ENCODE measurements at places on chromosomes 4 and X.

GRCh38 chr4:107669068-107669467 is 51.0 kb downstream of the PAPSS1 start:
- no peak for DNase-seq

- no peak for DNase-seq
Measured at GRCh38 chrX:53544936-53545335, 110.8 kb upstream of the HSD17B10 start.

- no peak for DNase-seq
Measured at GRCh38 chr4:7422898-7423180, 11.9 kb downstream of the PSAPL1 start.

DNA sequence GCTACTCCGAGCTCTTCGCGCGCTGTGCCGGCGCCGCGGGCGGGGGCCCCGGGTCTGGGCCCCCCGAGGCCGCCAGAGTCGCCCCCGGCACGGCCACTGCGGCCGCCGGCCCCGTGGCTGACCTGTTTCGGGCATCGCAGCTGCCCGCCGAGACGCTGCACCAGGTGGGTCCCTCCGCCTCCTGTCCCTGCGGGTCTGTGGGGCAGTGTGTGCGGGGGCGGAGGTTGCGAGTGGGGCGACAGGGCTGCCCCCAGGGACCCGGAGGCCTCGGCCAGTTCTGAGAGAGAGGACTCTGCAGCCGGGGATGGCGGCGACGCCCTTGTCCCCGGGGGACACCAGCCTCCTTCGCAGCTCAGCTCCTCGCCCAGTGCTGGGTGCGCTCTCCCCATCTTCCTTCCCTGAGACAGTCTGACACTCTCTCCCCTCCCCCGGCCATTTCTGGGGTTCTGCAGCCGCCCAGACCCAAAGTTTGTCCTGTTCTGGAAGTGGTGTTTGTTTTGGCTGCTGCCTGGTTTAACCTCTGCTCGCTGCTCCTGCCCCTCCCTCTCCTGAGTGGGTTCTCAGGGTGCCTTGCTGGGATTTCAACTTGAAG is 609 bp downstream of the REPS2 start:
- no peak for DNase-seq

DNA sequence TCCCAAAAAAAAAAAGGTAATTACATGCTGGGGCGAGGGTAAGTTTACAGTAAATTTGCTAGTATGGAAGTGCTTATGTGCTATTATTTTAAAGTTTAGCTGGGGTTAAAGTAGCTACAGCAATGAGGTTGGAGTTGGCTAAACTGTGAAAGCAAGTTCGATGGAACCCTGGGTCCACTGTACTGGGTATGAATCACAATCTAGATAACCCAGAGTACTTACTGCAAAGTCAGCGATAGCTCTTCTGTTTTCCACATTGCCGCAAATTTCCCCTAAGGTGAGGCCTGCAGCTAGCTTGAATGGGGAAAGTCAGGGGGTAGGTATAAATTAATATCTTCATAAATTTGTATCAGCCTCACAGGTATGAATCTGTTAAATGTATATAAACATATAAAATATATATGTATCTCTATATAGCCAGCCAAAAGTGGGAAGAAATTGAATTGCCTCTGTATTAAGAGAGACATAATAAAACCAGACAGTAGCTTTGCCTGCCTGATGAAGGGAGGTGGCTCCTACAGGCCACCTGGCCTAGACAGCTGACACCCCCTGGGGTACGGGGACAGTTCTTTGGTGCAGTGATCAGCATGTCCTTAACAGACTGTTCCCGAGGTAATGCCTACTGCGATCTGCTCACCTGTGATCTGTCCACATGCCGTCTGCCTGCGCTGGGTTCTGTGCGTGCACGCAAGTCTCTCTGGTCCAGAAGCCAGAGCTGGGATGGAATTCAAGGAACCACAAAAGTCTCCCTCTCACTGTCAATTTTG is 30.6 kb downstream of the CLRN2 start:
- no peak for DNase-seq

- no peak for DNase-seq
Measured at GRCh38 chr4:172489861-172490260, 676.7 kb downstream of the GALNTL6 start.

DNA sequence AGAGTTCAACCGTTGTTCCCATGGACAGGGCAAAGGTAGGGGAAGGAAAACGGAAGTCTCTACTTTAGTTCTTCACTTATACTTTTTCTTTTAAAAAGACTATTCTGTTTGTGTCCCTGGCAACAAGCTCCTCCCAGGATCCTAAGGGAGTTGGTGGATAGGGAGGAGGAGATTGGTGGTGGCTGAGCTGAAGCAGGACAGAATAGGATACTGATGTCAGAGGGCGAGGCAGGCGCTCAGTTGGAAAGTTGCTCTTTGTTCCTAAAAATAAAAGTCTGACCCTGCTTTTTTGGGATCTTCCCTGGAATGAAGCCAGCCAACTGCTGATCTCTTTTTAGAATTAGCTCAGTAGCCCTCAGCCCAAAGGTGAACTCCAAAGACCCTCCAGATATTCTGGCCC is 104.7 kb downstream of the MGST2 start:
- no peak for DNase-seq

DNA sequence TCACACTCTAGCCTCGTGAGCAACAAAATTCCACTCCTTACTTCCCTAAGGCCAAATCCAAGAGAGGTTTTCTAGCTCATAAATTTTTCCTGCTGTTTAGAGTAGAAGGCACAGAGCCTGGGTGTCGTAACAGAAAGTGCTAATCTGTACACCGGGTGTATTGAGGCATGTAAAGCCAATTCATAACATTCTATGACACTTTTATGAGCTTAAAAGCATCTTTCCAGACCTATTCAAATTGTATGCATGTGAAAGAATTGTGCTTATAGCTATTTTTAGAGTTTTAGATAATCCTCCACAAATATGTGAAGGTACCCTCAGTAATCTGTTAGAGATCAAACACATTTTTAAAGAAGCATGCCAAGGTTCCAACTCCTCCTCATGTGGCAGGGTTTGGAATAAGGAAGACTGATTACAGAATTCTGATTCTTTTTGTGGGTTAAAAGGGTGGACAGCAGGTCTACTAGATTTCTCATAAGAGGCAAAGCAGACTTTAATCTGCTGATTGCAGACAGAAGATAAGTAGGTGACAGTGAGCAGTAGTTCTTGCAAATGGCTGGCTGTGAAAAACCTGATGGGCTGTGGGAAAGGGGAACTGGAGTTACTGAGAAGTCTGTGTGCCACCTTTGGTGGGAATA is 25.5 kb upstream of the LRCH2 start:
- DNase-seq = no peak

GRCh38 chr4:55993994-55994663 is 45.4 kb downstream of the CEP135 start:
- DNase-seq = no peak

DNA sequence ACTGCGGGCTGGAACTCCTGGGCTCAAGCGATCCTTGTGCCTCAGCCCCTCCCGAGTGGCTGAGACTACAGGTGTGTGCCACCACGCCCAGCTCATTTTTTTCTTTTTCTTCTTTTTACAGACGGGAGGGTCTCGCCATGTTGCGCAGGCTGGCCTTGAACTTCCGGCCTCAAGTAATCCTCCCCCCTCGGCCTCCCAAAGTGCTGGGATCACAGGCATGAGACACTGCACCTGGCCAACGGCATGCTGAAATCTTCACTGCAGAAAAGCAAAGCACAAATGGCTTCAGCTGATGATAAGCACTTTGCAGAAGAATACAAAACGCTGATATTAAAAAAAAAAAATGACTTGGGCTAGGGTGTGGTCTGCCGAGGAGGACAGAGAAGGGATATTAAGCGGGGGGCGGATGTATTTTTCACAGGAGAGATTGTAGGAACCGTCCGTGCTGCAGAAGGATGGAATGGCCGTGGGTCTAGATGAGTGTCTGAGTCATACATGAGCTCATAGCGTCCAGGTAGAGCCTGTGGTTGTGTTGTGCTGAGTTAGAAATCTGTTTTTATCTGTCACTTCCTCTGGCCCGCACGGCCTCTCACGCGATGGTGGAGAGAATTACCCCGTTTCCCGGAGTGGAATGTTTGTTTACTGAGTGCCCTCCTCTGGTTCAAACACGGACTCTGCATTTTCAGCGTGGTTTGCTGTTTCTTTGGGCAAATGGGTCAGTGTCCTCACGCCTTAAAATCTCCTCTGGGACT is 8.5 kb upstream of the AKAP17A start:
- no peak for DNase-seq

- DNase-seq = no peak
Measured at GRCh38 chrX:45747905-45748304, 547.2 kb upstream of the DIPK2B start.

DNA sequence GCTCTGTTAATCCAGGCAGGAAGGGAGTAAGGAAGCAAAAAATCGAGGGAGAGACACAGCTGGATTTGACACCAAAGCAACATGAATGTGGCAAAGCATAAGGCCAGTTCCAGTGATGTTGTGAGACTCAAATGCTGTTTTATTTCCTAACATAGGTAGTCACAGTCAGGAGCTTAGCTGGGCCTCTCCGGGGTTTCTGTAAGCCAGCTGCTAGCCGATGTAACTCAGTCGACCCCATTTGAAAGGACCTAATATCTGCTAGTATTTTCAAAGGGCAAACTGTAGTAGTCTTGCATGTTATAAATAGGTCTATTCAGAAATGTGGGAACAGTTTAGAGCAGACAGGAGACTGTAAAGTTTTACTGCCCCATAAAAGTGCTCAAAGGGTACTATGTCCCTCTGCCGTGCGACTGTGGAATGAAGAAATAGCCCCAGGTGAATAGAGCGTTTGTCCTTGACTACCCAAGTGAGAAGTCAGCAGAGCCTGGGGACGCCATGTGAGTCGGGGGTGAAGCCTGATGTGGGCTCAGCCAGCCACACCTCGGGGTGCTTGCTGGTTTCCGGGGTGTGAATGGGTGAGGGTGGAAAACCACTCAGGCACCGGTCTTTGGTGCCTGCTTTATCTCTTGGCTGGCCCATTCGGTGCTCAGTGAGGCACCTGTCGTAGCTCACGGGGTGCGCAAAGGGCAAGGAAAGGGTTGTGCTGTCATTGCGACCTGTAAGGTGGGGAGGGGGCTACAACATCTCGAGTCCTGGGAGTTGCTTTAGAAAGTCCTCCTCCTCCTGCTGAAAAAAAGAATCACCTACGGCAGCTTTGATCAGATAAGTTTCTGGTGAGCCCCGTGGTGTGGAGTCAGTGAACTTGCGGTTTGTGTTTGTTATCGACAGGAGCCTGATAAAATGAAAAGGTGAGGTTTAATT is 745 bp downstream of the TRIM2 start:
- DNase-seq = no peak

DNA sequence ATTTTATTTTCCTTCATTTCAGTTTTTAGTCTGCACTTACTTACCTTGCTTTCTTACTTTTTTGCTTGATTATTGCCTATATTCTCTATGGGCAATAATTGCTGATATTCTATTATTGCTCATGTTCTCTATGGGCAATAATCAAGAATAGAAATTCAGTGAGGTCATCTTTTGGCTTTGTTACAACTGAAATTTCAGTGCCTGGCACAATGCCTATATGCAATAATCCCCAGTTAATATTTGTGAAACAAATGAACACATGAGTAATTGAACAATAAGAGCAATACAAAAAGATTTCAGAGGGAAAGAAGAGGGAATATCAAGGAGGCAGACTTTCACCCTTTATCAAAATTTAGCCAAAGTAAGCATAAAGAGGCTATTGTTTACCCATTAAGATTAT is 48.6 kb upstream of the ARSJ start:
- no peak for DNase-seq

- DNase-seq = no peak
Measured at GRCh38 chr4:82561786-82562563, at the start of gene TMEM150C. Gene TMEM150C (minus strand): TSS chr4:82561988. CDS start chr4:82504657, 57,331 bp downstream.

DNA sequence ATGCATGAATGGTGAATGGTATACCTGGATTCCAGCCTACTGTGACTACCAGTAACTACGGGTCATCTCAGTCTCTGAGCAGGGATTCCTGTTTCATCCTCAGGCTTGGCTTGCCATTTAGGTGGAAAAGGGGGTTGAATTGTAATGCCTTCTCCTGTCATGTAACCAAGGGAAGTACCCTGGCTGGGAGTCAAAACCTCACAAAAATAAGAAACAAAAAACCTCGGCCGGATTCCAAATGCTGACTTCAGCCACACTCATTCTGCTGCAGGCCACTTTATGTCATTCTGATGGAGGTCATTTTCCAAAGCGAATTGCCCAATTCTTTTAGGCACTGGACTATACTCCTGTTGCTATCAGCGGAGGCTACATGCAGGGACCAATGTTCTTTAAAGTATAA is 324.7 kb downstream of the LDB2 start:
- DNase-seq = no peak

- DNase-seq = no peak
Measured at GRCh38 chr4:134278675-134279074, 77.1 kb upstream of the PABPC4L start.

DNA sequence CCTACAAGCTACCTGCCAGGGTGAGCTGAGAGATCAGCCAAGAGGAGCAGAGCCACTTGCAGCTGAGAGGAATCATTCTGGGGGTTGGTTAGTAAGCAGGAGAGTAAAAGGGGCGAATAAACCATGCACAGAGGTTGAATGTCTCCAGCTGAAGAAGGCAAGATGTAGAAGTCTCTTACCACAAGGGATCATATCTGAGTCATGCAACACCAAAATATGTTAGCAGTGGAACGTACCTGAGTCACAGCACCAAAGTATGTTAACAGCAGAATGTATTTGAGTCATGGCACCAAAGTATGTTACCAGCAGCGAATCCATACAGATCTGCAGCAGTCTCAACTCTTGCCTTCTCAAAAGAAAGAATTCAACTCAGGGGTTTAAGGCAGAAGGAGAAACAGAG is 29.9 kb downstream of the C4orf51 start:
- no peak for DNase-seq

- no peak for DNase-seq
Measured at GRCh38 chrX:36160081-36160480, 240.5 kb downstream of the CFAP47 start.

DNA sequence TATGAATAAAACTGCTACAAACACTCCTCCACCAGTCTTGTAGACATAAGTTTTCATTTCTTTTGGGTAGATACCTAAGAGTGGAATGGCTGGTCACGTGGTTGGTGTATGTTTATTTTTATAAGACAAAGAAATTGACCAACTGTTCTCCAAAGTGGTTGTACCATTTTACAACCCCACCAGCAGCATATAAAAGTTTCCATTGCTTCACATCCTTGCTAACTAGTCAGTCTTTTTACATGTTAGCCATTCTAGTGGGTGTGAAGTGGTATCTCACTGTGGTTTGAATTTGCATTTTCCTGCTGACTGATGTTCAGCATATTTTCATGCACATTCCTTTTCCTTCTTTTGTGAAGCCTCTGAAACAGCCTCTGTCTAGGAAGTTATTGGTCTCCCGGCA is 76.2 kb upstream of the ADGRG2 start:
- DNase-seq = no peak

GRCh38 chr4:7392438-7393421 is 42.0 kb downstream of the PSAPL1 start:
- DNase-seq = no peak

GRCh38 chr4:82765134-82765533 is 33.5 kb downstream of the SCD5 start:
- no peak for DNase-seq

- no peak for DNase-seq
Measured at GRCh38 chr4:159765382-159765781, 662.5 kb downstream of the RAPGEF2 start.

DNA sequence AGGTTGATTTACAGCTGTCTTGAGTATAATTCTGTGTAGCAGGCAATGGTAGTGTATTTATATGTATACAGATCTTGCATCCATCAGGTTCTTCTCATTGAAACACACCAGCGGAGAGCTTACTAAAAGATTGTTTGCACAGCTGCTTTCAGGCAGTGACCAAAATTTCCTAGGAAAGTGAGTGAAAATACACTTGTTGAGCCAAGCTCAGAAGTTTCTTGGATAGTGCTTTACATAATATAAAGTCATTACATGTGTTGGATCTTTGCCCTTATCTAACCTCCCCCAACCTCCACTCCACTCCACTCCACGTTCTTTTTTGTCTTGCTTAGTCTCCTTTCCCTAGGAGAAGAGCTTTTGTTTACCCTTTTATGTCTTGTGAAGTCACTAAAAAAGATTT is 34.1 kb downstream of the CNKSR2 start:
- DNase-seq = peak; percentile 4
